Muscle of leg (tissue), 16 donors: ENCODE measurements at places on chromosomes 1 and 21.

GRCh38 chr1:192546596-192547190 is 28.9 kb upstream of the RGS1 start:
- DNase-seq = peak; percentile 73

GRCh38 chr1:1303736-1304135 is 4.0 kb downstream of the ACAP3 start:
- no peak for DNase-seq

- no peak for DNase-seq
Measured at GRCh38 chr1:241770115-241770514, 77.9 kb upstream of the EXO1 start.

- peak; percentile 27 for DNase-seq
Measured at GRCh38 chr1:116997636-116998035, 3.9 kb upstream of the CD101 start.

DNA sequence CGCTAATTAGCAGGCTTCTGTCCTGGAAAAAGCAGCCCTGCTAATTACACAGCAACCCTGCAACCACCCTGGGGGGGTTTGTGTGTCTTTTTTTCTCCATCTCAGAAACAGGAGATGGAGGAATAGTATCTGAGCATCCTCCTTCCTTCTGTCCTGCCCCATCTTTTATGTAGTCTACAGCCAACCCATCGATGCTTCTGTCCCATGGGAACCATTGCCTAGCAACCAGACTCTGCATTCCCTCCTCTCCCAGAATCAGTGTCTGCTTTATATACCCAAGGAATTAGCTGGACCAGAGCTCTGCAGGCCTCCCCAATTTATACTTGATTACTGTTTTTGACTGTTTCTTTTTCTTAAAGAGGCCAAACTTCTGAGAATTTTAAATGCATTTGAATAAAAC is 35.1 kb downstream of the LRRC38 start:
- no peak for DNase-seq

GRCh38 chr1:104787866-104788510 is 1038.3 kb downstream of the AMY1C start:
- DNase-seq = no peak

GRCh38 chr21:16248705-16249104 is 518.9 kb downstream of the USP25 start:
- no peak for DNase-seq

GRCh38 chr1:51203121-51203873 is 32.8 kb upstream of the RNF11 start:
- no peak for DNase-seq

GRCh38 chr1:177891809-177892208 is 78.0 kb downstream of the SEC16B start:
- DNase-seq = no peak

DNA sequence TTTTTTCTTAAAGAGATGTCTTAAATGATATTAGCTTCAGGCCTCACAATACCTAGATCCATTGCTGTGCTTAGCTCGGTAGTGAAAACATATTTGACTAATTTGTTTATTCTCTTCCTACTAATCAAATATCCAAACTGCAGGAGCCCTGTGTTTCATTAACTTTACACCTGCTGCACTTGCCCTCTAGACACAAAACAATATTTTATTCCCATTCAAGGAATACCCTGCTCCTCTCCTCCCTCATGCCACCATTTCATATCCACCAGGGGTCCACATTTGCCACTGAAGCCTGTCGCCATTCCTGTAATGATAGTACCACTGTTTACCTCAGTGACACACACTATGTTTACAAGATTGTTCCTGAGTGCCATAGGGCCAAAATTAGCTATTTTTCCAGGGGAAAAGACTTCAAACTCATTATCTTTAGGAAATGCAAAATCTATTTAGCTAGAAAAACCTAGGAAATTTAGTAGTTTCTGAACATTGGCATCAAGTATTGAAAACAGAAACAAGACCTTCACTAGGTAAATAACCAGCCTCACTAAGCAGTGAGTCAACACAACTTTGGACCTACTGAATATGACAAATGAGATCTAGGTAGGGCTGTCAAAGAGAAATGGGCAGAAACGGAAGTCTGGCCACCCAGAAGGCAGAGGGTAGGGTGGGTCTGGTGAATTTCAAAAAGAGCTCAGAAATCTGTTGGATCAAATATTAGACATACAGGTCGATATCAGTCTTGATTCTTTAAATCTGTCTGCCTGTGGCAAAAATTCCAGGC is 134.6 kb upstream of the KCNK1 start:
- no peak for DNase-seq

DNA sequence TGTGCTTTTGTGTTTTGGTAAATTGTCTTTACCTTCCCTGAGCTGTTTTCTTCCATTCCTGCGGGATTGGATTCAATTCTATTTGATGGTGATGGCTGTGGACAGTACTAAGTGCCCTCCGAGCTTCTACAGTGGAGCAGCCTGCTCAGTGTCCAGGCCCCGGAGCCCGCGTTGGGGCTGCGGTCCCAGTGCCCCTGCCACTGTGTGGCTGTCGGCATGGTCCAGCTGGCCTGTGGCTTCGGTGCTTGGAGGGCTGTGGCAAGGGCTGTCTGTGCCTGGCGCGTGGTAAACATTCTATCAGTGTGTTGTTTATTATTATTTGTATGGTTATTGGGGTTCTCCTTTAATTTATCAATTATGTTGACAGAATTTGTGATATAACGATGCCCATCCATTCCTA is 109.1 kb upstream of the COL6A1 start:
- no peak for DNase-seq

- peak; percentile 16 for DNase-seq
Measured at GRCh38 chr1:221781102-221781755, 39.3 kb upstream of the DUSP10 start.

DNA sequence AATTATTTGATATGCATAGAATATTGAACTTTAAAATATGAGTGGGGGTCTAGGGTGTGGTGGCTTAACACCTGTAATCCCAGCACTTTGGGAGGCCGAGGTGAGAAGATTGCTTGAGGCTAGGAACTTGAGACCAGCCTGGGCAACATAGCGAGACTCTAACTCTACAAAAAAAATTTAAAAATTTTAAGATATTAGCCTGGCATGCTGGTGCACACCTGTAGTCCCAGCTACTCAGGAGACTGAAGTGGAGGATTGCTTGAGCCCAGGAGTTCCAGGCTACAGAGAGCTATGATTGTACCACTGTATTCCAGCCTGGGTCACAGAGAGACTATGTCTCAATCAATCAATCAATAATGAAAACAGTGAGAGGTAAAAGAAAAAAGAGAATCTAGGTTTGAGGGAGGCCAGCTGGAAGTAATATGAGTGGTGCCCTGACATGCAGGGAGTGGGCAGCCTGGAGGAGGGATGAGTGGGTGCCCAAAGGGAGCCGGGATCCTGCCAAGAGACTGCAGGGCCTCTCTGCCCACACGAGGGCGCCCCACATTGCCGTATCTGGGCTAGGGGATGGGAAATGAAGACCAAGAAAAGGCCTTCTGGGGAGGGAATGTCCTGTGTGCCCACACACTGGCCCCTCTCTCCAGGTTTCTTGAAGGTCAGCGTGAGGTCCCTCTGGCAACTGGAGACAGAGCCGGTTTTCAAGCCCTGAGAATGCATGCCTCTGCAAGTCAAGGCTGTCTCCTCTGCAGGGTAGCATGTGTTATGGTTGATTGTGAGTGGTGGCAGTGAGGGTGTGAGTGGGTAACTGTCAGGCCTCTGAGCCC is 93.9 kb upstream of the PPM1J start:
- DNase-seq = peak; percentile 70

GRCh38 chr1:6109688-6110087 is 64.0 kb downstream of the KCNAB2 start:
- no peak for DNase-seq

DNA sequence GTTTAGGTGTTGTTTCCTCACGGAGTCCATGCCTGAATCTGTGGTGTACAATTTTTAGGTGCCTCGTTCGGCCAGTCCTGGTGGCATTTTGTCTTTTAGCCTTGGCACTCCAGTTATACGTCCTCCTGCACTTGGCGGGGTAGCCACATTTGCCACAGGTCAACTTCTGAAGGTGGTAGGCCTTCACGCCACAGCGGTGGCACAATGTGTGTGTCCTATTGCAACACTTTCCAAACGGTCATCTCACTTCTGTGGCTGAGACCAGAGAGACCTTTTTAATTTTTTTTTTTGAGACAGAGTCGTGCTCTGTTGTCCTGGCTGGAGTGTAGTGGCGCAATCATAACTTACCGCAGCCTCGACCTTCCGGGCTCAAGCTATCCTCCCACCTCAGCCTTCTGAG is 49.1 kb downstream of the CAMTA1 start:
- DNase-seq = no peak

GRCh38 chr1:223179786-223180185 is 36.7 kb upstream of the TLR5 start:
- no peak for DNase-seq

DNA sequence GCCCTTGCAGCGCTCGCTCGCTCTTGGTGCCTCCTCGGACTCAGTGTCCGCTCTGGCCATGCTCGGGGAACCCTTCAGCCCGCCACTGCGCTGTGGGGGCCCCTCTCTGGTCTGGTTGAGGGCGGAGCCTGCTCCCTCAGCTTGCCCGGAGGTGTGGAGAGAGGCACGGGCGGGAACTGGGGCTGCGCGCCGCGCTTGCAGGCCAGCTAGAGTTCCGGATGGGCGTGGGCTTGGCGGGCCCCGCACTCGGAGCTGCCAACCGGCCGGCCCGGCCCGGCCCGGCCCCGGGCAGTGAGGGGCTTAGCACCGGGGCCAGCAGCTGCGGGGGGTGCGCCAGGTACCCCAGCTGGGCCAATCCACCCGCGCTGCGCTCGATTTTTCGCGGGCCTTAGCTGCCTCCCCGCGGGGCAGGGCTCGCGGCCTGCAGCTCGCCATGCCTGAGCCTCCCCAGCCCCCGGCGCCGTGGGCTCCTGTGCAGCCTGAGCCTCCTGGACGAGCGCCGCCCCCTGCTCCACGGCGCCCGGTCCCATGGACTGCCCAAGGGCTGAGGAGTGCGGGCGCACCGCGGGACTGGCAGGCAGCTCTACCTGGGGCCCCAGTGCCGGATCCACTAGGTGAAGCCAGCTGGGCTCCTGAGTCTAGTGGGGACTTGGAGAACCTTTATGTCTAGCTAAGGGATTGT is 217.0 kb upstream of the PKN2 start:
- no peak for DNase-seq

DNA sequence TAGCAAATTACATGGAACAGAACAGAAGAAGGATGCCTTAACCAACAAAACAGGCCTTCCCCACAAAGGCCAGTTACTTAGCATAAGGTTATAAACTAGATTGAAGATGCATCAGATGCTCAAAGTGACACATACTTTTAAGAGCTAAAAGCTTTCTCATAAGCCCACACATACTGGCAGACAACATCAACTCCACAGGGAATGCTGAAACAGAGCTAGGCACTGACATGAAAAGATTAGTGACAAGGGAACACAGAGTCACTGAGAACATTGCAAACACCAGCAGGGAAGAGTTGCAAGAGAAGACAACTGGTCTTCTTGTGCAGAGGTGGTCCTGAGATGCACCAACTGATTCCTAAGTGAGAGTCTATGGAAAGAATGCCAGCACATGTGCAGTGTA is 6.9 kb downstream of the TTC13 start:
- no peak for DNase-seq

GRCh38 chr1:32151319-32151787 is 28.1 kb upstream of the TXLNA start:
- peak; percentile 90 for DNase-seq

DNA sequence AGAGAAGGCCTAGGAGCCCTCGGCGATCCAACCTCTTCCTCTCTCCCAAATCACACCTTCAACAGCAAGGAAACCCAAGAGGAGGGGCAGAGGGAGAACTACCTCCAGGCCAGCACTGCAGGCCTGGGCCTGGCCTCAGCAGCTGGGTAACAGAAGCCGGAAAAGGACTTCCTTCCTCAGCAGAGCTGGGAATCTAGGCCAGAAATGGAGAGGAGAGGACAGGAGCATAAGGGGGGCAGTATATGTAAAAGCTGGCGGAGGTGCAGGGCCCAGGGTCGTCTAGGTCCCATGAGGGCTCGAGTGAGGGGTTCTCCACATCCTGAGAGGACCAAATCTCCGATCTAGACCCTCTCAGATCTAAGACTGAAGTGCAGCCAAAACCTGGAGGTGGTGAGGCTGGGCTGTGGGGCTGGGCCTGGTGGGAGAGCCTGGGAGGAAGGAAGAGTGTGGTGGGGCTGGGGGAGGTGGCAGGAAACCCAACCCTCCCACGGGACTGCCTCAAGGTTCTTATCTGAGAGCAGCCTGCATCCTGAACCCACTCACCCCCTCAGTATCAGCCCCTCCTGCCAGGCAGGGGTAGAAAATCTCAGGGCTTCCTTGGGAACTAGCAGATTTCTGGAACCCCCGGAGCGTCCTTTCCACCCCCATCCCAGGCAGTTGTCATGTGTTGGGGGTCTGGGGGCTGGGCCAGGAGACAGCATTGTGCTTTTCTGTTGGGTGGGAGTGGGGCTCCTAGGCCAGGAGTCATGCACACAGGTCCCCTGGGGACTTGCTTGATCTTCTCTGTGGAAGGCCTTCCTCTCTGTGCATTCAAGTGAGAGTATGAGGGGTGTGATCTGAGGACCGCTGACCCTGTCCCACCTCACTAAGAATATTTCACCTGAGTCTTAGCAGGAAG is 33.0 kb downstream of the PIK3C2B start:
- DNase-seq = peak; percentile 63

DNA sequence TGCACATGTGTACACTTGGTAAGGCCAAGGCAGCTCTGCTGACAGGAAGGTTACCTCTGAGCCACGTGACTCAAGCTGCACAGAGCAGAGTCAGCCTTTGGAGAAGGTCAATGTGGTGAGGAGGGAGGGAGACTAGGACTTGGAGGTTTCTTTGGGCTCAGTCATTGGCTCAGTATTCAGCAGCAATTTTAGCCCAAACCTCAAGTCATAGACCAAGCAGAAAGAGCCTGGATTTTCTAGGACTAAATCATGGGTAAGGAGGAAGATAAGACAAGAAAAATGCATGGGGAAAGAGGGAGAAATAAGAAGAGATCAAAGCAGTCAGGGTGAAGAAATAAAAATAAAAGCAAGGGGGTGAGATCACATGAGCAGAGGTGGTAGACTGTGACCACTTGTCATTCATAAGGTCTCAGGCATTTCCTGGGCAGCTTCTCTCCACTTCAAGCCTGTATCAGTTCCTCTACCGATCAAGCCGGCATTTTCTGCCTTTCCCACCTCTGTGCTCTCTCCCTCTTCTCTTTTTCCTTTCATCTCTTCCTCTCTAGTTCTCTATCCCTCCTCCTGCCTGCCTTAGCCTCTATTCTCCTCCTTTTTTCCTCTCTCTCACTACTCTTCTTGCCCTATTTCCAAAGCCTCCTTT is 51.7 kb upstream of the DUSP10 start:
- no peak for DNase-seq

DNA sequence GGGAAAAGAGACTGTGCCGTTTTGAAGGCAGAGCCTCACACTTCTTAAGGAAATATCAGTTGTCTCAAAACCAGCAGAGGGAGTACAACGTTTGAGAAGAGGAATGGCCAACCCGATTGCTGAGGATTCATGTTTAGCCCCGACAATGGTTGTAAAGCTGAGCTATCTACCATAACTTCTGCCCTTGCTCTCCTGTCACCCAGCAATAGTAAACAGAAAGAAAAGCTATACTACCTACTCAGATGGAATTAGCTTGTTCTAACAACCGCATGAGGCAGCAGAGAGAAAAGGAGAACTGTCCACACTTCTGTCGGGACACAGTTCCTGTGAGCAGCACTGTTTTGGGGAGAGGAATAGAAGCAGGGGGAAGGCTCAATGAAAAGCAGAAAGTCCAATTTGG is 91.2 kb downstream of the SLC45A1 start:
- peak; percentile 87 for DNase-seq
